Inflammatory macrophage (primary cell): ENCODE measurements at places on chromosomes 1 and 21.

DNA sequence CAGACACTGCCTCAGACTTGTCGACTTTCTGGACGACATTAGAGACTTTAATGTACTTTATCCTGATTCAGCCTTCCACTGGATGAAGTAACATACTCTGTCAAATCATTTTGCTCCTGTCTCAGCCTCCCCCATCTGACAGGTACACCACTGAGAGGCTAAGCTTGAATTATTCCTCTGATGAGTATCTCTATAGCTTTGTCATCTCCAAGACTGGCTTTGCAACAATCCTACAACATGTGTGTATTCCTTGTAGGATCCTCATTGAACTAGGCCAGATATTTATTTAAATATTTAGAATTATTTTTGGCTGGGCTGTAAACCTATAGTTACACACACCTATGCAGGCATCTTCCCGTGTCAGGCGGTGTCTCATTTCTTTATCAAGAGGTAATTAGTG is 1.1 kb upstream of the TRIM58 start:
- DNase-seq = no peak

GRCh38 chr1:22828484-22829308 is 118.1 kb downstream of the EPHB2 start:
- peak; percentile 82 for DNase-seq

DNA sequence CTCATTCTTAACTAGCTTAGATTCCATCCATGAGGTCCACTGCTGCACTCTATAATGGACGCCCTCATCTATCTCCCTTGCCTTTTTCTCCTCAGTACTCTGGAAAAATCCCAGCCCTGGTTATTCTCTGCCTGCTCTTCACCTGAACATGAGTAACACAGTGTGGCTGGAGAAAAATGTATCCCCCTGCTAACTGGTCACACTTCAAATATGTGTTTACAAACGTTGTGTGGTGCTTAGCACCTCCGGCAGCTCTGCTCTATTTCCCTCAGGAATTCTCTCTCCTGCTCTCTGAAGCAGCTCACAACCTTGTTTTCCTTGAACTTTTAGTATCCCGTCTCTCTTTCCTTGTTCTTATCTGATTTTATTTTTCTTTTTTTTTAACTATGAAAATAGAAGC is 4.1 kb downstream of the SCCPDH start:
- DNase-seq = no peak

- DNase-seq = peak; percentile 44
These were observed 15.6 kb upstream of the TTLL10 start for GRCh38 chr1:1157914-1158710.
